ENCODE measurements at places on chromosomes 2 and 18.

DNA sequence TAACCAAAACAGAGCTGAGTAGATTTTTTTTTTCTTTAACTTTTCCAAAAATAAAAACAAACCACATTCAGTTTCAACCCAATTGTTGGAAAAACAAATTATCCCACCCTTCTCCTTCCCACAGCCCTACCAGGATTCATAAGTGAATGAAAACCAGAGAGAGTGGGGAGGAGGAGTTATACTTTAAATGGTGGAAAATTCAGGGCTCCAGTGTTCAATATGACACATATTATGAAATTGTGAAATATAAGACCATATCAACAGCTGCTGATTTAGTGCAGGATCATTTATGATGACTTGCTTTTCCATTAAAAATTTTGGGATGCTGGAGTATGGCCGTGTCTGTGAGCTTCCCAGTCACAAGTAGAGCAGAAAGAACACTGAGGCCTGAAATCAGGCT lies 26.7 kb downstream of the COLEC12 start:
- no peak for DNase-seq

- no peak for DNase-seq
These were observed 120.3 kb downstream of the RDH14 start for GRCh38 chr2:18440141-18440661.

DNA sequence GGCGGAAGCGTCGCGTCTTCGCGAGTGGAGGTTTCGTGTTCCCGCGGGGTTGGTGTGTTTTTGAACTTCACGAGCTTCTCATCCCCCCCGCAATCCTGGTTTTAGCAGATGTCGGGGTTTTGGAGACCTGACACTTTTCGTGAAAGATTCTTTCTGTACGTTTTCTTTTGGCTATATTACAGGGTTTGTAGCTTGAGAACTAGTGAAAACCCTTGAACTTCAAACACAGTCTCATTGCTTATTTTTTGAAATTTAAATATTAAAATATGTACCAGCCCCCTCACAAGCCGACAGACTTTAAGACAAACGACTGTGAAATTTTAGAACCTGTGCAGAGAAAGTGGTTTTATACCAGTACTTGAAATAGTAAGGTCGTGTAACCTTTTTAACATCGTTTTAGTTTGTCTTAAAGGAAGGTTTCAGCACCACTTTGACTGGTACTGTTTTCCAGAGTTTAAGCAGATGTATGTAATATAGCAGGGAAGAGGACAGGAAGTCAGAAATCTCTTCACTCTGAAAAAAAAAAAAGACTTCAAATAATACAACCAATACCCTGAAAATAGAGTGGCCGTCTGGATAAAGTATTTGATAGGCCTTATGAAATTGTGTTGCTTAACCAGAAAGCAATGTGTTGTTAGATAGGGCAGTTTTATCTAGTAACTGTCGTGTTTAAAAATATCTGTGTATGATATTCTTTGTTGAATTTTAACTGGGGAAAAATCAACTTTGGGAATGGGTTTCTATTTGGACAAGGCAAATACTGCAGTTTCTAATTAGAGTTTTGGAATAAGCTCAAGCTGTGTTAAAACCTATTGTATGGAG lies 1.4 kb downstream of the SPATS2L start:
- DNase-seq, result peak; percentile 30

GRCh38 chr2:61017003-61017555 lies 441 bp upstream of the PEX13 start:
- DNase-seq, result no peak

- DNase-seq, result no peak
These were observed 38.9 kb upstream of the LDLRAD4 start for GRCh38 chr18:13179566-13180113.

DNA sequence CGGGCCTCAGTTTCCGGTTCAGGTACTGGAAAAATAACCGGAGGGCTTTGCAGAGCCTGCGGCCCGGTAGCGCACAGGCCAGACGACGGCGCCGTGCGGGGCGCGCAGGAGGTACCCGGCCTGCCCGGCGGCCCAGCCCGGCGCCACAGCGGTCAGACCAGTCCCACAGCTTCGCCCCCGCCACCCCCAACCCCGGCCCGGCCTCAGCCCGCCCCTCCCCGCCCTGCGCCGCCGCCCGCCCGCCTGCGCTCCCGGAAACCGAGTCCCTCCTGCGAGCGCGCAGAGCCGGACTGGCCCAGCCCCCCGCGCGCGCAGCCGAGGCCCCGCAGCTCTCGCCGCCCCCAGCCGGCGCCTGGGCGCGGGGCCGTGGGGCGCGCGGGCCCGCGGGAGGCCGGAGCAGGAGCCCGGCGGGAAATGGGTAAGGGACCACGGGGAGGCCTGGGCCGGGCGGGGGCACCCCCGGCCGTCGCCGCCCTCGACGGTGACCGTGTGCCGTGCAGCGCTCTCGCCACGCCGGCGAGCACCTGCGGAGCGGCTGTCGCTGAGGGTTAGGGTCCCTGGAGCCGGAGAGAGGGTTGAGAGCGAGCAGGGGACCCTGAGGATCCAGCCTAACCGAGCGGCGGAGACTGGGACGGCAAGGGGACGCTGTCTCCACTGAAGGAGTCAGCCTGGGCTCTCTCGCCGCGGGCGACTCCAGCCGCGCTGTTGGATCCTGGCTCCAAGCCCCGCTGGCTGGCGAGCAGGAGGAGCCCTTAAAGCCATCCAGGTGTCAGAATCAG lies 16.5 kb upstream of the PSD4 start:
- no peak for DNase-seq

DNA sequence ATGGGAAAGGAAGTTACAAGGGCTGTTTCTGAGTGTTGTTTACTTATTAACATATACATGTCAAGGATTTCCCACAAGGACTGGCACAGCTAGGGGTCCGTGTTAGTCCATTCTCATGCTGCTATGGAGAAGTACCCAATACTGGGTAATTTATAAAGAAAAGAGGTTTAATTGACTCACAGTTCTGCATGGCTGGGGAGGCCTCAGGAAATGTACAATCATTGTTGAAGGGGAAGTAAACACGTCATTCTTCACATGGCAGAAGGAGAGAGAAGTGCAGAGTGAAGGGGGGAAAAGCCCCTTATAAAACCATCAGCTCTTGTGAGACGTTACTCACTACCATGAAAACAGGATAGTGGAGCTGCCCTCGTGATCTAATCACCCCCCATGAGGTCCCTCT lies 128.9 kb upstream of the CELF4 start:
- no peak for DNase-seq

- no peak for DNase-seq
These were observed 7.6 kb upstream of the NFE2L2 start for GRCh38 chr2:177271981-177272666.

DNA sequence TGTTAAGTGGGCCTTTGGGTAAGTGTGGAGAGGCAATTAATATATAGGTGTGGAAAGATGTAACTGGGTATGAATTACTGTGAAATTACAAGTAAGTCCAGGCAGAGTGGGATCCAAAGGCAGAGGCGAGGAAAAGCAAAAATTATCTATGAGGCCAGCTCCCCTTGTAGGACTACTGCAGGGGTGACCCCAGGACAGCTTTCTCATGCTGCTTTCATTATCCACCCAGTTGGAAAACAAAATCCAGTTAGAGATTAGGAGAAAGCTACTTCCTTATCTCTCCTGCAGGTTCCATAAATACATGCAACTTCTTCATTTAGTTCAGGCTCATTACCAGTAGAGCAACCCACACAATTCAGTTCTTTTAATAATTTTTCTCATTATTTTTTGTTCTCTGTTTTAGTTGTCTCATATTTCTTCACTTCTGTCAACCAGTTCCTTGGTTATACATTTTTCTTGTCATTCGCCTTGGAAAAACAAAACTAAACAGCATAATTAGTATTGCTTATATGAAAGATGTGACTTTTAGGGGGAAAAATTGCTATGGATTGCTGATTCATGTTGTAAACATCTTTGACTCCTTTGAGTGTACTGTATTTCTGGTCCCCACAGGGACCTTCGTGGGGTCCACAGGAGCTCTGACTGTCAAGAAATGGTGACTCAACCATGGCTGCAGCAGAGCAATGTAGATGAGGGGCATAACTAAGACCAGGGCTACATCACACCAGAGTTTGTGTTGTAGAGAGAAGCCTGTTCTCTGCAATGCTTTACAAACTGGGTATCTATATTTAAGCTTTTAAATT lies 110.4 kb upstream of the PARD3B start:
- no peak for DNase-seq

- DNase-seq, result peak; percentile 32
These were observed 246.7 kb downstream of the DLGAP1 start for GRCh38 chr18:4208366-4208765.

- peak; percentile 77 for DNase-seq
These were observed 456 bp downstream of the LRP1B start for GRCh38 chr2:142130111-142131009.

- DNase-seq, result no peak
These were observed 13.7 kb upstream of the RMDN2 start for GRCh38 chr2:37911296-37911873.

DNA sequence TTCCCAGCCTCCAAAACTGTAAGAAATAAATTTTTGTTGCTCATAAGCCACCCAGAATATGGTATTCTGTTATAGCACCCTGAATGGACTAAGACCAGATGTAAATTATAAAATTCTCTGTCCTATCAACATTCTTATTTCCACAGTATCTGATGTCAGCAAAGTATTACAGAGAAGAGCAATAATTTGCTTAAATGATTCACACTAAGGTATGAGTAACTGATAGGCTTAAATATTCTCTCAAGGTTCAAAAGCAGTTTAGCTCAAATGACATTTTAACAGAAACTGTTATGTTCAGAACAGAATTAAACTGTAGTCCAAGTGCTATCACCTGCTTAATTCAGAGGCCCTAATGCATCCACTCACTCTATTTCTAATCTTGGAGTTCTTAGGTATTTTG lies 12.8 kb downstream of the SESTD1 start:
- no peak for DNase-seq

GRCh38 chr2:219406861-219407230 lies 11.3 kb upstream of the DES start:
- no peak for DNase-seq

GRCh38 chr2:219458996-219459395 lies 24.4 kb downstream of the SPEG start:
- DNase-seq, result no peak

- no peak for DNase-seq
These were observed 239.1 kb downstream of the SEPTIN10 start for GRCh38 chr2:109374548-109375130.

GRCh38 chr2:236687296-236687965 lies 117.8 kb downstream of the ACKR3 start:
- no peak for DNase-seq

Data from hindlimb muscle (tissue), 1 donor.